ENCODE measurements at places on chromosomes 11 and 22.

GRCh38 chr11:116946414-116946813 lies 109.0 kb upstream of the APOA1 start:
- DNase-seq = no peak

GRCh38 chr11:96267496-96268032 lies 75.4 kb downstream of the MAML2 start:
- DNase-seq = no peak

- DNase-seq = no peak
Measured at GRCh38 chr22:26161746-26162145, 7.5 kb upstream of the SEZ6L start.

DNA sequence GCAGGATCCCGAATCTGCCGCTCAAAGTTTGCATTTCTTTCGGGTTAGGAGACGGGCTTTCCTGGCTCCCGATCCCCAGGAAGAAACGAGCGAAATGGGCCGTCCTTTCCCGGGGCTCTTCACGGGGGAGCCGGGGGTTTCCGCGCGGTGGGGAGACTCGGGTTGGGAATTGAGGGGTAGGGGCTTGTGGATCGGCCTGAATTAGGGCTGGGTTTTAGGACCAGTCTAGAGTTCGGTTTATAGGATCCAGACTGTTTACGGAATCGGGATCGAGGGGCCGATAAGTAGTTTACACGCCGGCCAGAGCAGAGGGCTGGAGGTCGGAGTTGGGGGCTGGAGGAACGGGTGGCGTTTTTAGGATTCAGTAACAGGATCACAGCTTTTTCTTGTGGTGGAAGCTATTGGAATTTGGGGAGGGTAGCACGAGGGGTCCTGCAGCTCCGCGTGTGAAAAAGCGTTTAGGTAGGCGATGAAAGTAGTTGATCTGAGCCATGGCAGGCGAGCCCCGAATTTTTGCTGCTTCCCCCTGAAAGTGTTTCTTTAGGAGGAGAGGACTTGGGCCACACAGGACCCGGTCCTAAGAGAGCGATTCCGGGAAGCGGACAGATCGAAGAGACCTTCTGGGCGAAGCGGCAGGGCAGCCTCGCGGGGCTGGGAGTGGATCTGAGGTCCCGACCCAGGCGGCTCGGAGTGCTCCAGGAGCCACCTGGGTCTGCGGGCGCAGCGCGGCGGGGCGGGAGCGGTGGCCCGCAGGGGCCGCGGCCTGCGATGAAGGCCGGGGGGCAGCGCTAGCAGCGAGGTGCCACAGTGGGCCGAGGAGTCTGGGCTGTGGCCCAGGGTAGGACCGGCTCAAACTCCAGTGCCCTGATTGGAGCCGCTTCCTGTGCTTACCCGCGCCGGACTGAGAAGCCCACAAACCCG lies 1.6 kb downstream of the PKNOX2 start:
- no peak for DNase-seq

DNA sequence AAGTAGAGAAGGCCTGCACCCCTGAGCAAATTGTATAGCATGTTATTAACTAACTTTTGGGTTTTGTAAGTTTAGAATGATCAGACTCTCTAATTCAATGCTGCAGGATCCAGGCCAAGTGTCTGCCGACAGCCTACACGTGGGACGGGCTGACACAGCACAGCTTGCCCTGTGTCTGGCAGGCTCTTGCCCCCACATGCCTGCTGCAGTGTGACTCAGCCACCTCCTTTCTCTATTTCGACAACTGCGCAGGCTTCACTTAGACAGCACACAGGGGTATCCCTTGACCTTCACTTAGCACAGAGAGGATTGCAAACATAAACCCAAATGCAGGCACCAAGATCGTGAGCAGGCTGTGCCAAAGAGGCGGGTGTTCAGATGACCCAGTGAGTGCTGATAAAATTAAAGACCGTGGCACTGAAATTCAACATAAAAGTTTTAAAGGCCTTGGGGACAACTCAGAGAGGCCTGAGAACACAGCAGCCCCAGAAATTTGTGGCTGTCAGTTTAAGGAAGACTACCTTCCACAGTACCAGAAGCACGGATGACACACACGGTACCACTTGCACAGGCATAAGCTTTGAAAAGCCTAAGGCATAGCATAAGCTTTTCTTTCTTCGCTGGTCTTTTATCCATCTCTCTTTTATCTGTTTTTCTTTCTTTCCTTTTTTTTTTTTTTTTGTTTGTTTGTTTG lies 37.8 kb downstream of the SCN3B start:
- DNase-seq = no peak

- no peak for DNase-seq
Measured at GRCh38 chr11:129191649-129192048, 476 bp downstream of the ARHGAP32 start.

DNA sequence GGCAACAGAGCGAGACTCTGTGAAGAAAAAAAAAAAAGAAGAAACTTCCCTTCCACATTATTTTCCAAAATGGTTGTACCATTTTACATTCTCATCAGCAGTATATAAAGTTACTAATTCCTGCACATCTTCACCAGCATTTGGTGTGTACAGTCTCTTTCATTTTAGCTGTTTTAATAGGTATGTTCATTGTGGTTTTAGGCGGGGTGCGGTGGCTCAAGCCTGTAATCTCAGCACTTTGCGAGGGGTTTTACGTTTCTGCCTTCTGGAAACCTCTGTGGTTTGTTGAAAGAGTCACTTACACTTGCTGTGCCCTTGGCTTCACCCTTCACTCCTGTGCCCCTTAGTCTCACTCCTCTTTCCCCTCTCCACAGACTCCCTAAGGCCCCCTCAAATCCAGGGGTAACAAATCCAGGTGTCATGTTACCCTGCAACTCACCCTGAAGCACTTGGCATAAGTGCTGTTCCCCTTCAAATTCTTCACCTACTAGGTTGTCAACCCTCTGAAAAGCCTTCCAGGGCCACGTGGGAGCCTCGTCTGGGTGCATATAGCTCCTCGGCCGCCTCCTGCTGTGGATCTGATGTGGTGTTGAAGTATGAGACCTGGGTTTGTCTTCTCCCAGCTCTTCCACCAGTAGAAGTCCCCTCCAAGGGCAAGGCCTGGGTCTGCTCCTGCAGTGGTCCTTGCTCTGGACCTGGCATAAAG lies 20.8 kb downstream of the TOB2 start:
- no peak for DNase-seq

- no peak for DNase-seq
Measured at GRCh38 chr11:5791165-5791564, at the start of gene OR52N1. Gene OR52N1, minus strand, starts transcription at chr11:5791265. Its CDS starts 2,449 bp downstream, at chr11:5788816.

- no peak for DNase-seq
Measured at GRCh38 chr11:27174021-27174420, 133.4 kb downstream of the BBOX1 start.

GRCh38 chr11:128626913-128627665 lies 39.7 kb upstream of the ETS1 start:
- no peak for DNase-seq

- DNase-seq = no peak
Measured at GRCh38 chr11:396511-396947, 2.5 kb downstream of the PKP3 start.

DNA sequence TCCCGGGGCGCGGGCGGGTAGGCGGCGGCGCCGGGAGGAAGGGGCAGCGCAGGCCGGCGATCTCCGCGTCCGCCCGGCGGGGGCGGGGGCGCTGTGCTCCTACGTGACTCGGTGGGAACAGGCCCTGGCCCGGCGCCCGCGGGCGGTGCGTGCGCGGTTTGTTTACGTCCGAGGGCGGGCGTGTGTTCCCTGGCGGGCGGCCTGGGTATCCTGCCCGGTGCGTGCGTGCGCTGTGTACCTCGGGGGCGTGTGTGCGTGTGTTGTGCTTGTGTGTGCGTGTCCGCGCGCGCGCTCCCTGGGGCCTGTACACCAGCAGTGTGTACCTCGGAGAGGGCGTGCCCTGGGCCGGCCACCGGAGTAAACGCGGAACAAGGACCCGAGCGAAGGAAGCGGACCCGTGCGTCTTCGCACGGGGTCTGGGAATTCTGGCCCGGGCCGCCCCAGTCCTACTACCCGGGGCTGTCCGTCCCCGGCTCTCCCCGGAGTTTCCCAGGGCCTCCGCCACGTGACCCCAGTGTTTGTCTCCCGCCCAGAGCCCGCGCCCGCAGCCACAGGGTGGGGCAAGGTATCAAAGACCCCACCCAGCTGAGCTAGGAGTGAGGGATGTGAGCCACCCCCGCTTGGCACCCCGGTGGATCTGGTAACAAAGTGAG lies 769 bp downstream of the MAFF start:
- no peak for DNase-seq

GRCh38 chr11:4523666-4524065 lies 21.3 kb upstream of the OR52M1 start:
- no peak for DNase-seq

- DNase-seq = no peak
Measured at GRCh38 chr11:126113963-126114362, 51.3 kb upstream of the CDON start.

GRCh38 chr11:133992121-133992520 lies 35.4 kb upstream of the IGSF9B start:
- no peak for DNase-seq

DNA sequence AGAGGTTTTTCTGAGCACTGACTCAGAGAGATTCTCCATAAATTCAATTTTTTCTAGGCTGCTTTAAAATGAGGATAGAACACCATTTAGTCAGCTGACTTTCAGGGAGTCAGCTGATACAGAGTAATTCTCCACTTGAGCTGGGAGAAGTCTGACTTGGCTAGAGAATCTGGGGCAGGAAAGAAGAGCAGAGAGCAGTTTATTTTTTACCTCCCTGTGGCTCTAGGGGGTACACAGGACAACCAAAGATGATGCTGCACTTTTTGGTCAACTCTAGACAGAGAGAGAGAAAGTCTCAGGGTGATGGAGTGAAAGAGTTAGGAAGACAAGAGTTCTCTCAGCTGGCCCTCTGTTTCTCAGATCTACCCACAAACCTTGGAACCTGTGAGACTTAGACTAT lies 67.3 kb upstream of the EED start:
- DNase-seq = no peak

- no peak for DNase-seq
Measured at GRCh38 chr11:117950301-117950700, 21.1 kb upstream of the TMPRSS13 start.

GRCh38 chr11:33735271-33736147 lies 714 bp downstream of the CD59 start:
- no peak for DNase-seq

DNA sequence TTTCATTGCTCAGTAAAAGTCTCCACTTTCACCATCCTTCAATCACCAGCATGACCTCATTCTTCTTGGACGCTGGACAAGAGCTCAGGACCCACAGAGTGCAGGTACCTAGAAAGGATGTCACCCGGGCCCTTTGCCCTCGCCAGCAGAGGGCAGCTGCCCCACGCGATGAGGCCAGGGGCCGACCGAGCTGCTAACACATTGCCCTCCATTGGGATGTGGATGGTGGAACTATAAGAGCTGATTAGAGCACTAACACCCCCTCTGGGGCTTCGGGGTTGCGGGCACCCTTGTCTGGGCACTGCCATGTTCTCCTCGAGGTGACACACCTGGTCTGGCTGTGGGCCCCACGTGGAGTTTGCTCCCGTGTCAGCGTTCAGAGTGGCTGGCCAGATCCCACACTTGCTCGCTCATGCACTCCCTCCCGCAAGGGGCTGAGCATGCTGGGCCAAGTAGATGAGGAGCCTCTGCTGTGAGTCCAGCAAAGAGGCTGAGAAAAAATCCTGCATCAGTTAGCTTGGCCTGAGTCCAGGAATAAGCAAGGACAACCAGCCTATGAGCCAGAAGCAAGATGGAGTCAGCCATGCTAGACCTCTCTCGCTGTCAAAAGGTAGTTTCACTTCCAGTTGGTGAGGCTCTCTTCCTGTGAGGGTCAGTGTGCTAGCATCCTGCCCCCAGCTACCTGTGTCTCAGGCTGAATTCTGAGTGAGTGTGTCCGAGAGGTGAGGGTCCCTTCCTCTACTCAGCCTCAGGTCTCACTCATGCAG lies 9.8 kb downstream of the KRTAP5-6 start:
- no peak for DNase-seq

GRCh38 chr11:88344869-88345268 lies 7.3 kb upstream of the CTSC start:
- no peak for DNase-seq

DNA sequence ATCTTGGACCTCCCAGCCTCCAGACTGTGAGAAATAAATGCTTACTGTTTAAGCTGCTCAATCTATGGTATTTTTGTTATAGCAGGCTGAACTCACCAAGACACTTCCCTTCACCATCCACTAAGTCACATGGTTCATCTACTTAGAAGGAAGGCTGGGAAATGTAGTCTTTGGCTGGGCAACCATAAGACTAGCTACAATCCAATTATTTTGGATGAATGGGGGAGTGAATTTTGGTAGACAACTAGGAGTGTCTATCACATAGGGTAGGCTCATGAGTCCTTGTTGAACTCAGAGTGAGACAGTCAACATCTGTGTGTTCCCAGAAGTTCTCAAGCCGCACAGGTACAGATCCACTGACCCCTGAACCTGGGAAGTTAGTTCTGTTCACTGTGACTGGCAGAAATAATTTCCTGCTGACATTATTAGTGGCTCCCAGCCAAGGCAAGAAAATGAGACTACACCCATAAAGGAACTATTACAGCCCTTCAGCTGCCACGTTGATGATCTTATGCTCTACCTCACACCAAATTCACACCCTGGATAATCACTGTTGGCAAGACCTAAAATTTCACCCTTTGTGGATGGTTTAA lies 3.1 kb upstream of the SLC35C1 start:
- no peak for DNase-seq

DNA sequence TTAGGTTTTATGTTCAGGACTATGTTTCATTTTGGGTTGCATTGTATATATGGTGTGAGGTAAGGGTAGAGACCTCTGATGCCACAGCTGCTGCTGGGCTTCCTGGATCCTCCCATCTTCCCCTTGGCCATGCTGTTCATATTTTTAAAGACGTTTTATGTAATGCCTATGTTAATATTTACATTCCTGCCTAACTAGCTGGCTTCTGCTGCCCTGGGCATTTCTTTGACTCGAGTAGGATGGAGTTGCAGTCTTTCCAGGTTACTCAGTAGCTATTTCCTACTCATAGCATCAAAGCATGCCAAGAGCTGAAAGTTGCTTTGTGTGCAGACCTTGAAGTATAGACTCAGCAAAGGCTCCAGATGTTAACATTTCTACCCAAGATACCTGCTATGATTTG lies 220.5 kb upstream of the CADM1 start:
- no peak for DNase-seq

DNA sequence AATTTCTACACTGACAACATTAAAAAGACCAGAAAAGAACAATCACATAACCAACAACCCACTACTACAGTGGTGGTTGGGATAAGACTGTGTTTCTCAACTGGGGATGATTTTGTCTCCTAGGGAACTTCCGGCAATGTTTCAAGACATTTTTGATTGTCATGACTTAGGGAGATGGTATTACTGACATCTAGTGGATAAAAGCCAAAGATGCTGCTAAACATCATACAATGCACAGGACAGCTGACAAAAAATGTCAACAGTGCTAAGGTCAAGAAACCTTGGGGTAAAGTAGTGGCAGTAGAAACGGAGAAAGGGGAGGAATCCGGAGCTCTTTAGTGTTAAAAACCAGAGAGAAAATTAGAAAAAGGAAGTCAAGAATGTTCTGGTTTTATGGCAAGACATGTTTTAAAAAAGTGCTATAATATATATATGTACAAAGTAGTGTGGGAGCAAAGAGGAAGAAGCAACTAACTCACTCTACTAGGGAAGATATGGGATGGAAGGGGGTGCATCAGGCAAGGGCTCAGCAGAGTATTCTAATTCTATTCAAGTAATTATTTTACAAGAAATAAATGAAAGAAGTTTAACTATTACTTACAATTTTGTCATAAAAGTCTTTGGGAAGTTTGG lies 37.2 kb downstream of the CKAP5 start:
- DNase-seq = no peak

All from NCI-H187 treated with DMSO at 0.1 percent for 48 hours (cell line).